Activated CD8-positive, alpha-beta memory T cell treated with anti-CD3 and anti-CD28 coated beads, Interleukin-2, amount 10 ng/mL, durations not matched to agents 7 days and 5 days (primary cell): ENCODE measurements at places on chromosomes 12 and 14.

GRCh38 chr12:22059976-22060647 is 14.1 kb downstream of the CMAS start:
- no peak for DNase-seq

- DNase-seq = no peak
Observed at GRCh38 chr12:6386038-6386437, 2.1 kb downstream of the LTBR start.

GRCh38 chr14:55578511-55578910 is 1.5 kb upstream of the KTN1 start:
- no peak for DNase-seq

DNA sequence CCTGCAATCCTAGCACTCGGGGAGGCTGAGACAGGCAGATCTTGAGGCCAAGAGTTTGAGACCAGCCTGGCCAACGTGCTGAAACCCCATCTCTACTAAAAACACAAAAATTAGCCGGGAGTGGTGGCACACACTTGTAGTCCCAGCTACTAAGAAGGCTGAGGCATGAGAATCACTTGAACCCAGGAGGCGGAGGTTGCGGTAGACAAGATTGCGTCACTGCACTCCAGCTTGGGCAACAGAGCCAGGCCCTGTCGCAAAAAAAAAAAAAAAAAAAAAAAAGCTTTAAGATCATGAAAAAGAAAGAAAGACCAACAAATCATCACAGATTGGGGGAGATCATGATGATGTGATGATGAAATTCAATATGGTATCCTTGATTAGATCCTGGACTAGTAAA is 30.6 kb downstream of the WDR89 start:
- DNase-seq = no peak

DNA sequence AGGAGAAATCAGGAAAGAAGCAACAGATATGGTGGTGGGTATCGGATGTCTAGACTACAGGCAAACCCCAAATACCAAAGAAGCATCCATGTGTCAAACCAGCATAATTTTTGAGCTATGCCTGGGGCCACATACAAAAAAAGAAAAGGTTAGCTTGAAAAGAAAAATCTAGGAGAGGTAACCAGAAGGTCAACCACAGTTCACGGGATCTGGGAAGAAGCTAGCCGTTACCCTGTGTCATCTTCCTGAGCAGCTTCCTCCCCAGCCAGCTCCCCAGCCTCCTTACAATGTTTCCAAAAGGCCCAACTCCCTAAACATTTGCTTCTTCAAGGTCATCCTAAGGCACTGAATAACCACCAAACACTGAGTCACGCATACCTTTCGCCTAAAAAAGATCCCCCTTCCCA is 3.1 kb downstream of the SINHCAF start:
- DNase-seq = no peak

GRCh38 chr12:126993898-126994297 is 1273.1 kb upstream of the TMEM132C start:
- no peak for DNase-seq

GRCh38 chr12:65699251-65699650 is 125.0 kb upstream of the HMGA2 start:
- DNase-seq = no peak
